Globus pallidus (tissue), 1 donor: ENCODE measurements at places on chromosomes 7 and 10.

DNA sequence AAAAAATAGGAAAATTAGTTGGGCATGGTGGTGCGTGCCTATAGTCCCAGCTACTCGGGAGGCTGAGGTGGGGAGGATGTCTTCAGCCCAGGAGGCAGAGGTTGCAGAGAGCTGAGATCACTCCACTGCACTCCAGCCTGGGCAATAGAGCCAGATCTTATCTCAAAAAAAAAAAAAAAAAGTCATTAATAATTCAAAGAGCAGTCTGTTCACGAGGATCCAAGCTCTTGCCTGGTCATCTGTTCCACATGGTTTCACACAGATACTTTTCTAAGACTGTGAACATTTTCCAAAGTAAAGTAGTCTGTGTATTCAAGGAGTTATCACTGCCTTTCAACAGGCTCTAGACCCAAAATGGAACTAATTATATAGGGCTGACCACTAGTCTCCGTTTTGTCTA, 86.9 kb downstream of the ZNF277 start:
- no peak for DNase-seq

GRCh38 chr7:1403638-1404459, 55.4 kb downstream of the MICALL2 start:
- no peak for DNase-seq

GRCh38 chr10:97915346-97916131, 65.9 kb downstream of the GOLGA7B start:
- peak; percentile 93 for DNase-seq

- peak; percentile 34 for DNase-seq
Measured at GRCh38 chr10:92914478-92915325, 66.4 kb downstream of the EXOC6 start.

DNA sequence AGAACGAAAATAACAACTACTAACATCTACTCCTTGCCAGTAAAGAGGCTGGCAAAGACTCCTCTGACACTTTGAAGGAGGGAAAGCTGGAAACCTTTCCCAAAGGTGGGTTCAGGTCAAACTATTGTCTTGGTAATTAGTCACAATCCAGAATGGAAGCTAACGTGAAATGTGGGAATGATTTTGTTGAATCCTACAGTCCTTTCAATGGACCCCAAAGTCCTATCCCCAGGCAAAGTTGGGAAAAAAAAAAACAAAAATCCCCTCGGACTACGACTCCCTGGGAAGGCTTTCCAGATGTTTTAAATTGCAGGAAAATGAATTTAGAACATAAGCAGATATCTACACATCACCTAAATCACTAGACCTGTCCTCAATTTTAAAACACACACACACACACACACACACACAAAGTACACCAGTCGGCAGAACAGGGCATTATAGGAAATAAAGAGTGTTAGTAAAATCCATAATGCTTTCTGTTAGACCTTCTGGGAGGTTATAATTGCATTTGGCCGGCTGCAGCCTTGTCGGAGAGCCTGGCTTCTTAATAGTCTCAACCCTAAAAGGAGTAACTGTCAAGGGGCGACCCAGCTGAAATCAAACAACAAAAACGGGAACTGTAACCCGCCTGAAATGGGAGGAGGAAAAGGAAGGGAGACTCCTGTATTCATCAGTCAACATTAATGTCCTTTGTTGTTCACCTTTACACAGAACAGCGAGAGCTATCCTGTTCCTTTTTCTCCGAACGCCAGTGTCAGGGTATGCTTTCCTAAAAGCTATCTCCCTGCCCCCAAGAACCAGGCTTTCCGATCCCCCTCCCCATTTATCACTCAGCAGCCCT, 1.5 kb downstream of the DOCK4 start:
- no peak for DNase-seq

- no peak for DNase-seq
Measured at GRCh38 chr7:138515001-138515528, 55.0 kb downstream of the TRIM24 start.

DNA sequence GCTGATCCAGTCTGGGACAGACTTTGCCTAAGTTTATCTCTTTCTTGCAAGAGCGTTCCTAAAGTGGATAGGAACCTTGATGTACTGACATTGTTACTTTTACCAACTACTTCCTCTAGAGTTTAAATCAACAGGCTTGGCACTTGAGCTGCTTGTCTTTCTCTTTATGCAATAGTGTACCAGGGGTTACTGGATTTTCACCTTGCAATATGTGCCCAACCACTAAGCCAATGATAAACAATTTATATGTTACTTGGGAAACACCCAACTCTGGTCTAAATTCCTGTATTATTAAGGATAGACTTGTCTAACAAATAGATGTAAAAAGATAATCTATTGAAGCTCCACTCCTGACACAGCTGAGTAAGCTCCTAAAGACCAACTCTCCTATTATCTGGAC, 470.2 kb downstream of the SH2D4B start:
- DNase-seq = no peak

DNA sequence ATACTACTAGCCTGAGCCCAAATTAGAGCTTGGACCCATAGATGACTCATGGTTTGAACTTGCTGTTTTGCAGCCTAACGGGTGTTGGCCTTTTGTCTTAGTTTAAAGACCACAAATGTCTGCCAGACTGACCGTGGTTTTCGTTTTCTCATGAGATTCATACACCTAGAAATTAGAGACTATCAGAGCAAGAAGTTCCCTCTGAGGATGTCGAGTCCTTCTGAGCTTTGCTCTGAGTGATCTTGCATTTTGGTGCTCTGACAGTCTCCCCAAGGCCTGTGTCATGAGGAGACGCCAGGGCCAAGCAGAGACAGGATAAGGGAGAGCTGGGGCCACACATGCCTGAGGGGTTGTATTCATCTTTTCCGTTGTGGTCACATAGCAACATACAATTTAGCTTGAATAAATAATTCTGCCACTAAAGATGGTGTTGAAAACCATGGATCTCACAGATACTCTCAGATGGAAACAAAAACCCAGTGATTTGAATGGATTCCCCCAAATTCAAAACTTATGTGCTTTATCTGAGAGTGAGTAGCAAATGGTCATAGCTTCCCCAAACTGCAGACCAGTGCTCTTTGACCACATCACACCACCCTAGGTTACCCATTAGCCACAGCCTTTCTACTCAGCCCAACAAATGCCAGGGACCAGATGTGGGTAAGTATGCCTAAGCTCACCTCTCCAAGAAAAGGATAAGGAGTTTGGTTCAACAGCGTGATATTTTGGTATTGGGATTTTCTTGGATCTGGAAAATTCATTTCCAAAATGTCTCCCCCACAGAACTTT, 762.0 kb upstream of the IGFBP3 start:
- no peak for DNase-seq

DNA sequence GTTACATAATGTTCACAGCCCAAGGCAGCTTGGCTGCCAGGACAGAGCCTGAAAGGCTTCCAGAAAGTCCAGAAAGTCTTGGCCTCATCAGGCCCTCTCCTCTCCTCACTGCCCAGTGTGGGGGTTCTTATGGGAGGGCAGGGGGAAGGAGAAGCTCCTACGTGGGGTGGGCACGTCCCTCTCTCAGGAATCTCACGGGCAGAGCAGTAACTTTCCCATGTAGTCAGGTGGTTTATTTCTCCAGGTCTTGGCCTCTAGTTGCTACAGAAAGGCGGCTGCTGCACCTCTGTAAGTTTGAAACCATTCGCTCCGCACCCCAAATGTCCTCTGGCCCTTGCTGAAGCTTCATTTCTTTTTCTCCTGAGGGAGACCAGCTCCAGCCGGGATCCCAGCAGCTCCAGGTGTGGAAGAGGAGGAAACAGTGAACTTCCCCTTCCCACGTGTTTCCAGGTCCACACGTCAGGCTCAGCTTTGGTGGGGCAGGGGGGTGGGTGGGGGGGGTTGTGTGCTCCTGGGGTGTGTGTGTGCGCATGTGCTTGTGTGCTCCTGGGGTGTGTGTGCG, 320.3 kb downstream of the WDR37 start:
- DNase-seq = no peak

DNA sequence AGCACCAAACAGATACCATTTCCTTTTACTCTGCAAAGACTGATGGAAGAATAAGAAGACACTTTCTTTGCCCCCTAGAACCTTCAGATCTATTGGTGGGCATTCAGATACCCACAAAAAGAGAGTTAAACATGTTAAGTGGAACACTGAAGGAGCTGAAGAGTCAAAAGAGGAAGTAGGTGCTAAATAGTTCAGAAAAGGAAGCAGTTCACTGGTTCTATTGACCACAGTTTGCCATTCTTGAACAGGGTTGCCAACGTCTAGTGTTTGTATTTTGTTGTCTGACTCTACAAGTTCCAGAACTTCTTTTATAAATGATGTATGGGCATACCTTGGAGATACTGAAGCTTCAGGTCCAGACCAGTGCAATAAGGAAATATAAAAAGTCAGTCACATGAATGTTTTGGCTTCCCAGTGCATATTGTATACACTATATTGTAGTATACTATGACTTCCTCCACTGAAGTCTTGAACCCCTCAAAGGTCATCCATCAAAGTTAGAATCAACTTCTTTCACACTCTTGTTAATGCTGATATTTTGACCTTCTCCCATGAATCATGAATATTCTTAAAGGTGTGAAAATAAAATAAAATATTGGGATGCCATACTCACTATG, 47.5 kb upstream of the AGR3 start:
- no peak for DNase-seq

DNA sequence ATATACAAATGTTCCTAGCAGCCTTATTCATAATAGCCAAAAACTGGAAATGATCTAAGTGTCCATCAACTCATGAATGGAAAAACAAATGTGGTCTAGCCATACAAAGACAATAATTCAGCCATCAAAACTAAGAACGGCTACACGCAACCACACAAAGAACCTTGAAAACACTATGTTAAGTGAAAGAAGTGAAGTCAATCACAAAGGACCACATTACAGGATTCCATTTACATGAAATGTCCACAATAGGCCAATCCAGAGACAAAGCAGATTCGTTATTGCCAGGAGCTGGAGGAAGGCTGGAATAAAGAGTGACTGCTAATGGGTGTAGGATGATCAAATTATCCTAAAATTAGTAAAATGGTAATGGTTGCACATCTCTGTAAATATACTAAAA, 21.1 kb downstream of the MKRN1 start:
- no peak for DNase-seq

DNA sequence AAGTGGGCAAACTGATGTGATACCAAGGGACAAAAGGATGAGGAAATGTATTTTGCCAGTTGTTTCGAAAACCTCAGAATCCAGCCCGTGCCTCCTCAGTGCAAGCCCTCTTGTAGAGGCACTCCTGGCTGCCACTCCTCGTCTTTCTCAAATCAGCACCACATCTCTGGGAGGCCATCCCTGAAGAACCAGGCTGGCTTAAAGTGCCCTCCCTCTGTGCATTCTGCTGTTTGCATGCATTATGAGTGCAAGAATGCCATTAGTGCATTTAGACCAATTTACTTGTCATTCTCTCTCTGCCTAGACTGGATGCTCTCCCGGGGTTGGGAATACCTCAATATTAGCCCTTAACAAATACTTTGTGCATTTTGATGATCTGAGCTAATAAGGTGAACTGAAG, 19.9 kb upstream of the FAM180A start:
- no peak for DNase-seq

DNA sequence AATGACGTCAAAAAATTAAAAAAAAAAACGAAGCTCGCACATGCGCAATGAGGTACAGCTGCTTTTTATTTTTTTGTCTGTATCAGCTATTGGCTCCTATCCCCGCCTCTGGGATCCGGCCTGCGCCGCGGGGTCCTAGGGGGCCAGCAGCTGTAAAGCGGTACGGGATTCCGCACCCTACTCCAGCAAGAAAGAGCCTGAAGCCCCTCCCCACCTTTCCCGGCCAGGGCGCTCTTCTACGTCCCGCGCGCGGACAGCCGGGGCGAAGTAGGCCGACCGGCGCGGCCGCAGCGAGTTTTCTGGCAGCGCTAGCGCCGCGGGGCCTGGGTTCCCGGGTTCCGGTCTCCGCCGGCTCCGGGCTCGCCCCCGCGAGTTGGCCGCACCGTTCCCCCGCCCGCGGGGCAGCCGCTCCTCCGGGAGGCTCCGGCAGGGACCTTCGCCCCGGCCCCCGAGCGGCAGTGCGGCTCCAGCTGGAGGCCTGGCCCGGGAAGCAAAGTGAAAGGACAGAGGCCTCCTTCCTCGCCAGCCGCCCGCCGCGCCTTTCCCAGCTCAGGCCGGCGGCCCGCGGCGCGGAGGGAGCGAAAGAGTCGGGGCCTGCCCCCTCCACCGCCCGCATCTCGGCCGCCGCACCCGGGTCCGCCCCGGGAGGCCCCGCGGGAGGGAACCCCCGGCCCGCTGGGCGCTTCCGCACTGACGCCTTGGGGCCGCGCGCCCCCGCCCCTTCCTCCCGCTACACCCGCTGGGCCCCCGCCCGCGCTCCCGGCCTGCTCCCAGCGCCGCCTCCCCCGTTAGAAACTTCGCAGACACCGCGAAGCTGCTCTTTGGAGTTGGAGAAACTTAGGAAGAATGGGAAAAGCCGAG, 4.7 kb upstream of the SPAG6 start:
- peak; percentile 85 for DNase-seq

- DNase-seq = no peak
Measured at GRCh38 chr7:92874567-92874966, 38.2 kb upstream of the CDK6 start.
